ENCODE measurements at places on chromosomes 2 and 18. TPM values are rescaled to one million over a fixed set of nuclear protein-coding genes. Genes with fewer than 3 reads are reported as not detected.

Gene REG1B
- total RNA-seq: not detected

Gene EVX2
- not detected for total RNA-seq

Gene AMER3
- total RNA-seq: not detected

Gene RAPGEF4
- total RNA-seq: 3.7 TPM

Gene TMEM163
- 0.22 TPM for total RNA-seq

Gene CCDC85A
- 4.4 TPM for total RNA-seq

Gene GAREM1
- 8.6 TPM for total RNA-seq

Gene ANKRD53
- total RNA-seq: 0.33 TPM

Gene POTEE
- not detected for total RNA-seq

Gene ACOXL
- not detected for total RNA-seq

Gene B4GALT6
- total RNA-seq: 5.3 TPM

All from left ventricle myocardium inferior (tissue), 1 donor.